ENCODE measurements at places on chromosomes 3 and 15.

GRCh38 chr3:177345973-177346503 is 148.8 kb upstream of the TBL1XR1 start:
- DNase-seq: no peak

DNA sequence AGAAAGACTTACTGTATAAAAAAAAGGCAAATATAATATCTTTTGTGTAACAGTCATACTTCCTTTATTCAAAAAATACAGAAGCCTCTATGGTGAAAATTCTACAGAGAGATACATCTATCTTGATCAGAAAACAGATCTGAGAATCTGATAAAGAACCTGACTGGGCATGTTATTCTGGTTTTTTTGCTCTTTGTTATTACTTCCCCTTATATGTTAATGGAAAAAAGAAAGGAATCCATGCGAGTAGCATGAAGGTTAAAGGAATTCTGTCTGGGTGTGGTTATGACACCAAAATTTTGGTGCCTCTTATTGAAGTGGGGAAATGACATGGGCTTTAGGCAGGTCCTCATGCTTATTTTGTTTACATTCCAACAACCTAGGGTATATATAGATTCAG is 81.7 kb downstream of the BCHE start:
- DNase-seq: no peak

GRCh38 chr15:96495386-96495785 is 164.9 kb downstream of the NR2F2 start:
- no peak for DNase-seq

DNA sequence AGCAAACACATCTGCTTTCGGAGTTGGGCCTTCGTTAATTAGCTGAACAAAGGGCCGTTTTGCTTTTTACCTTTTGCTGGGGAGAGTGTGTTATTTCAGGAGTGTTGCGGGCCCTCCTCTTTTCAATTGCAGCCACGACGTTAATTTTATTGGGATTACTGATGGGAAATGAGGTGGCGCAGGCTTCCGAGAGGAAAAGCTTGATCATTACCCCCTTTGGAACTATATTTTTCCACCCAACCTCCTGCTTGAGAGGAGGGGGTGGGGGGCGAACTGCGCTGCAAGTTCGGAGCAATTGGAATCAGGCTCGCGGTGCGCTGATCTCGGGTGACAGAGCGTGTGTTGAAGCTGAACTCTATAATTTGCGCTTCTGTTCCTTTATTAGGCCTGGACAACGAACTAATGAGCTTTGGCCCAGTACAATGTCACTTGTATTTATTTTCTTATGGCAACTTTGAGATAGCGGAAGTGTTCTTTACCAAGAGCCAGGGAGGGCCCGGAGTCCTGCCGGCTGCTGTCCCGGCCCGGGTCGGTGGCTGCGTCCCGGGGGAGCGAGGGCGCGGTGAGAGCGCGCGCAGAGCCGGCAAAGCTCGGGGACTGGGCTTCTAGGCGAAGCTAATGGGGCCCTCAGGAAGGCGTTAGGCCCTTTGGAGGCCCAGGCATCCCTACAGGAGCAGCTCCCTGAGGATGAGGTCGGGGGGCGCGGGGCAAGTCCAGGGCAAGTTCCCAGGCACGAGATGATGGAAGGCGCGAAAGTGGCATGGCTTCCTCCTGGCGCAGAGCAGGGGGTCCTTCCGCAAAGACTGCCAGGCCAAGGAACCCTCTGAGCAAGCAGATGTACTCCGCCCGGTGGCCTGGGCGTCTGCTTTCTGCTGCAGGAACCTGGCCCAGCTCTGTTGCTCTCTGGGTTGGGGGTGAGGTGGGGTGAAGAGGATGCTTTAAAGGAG is 12.9 kb downstream of the NR2F2 start:
- DNase-seq: no peak

DNA sequence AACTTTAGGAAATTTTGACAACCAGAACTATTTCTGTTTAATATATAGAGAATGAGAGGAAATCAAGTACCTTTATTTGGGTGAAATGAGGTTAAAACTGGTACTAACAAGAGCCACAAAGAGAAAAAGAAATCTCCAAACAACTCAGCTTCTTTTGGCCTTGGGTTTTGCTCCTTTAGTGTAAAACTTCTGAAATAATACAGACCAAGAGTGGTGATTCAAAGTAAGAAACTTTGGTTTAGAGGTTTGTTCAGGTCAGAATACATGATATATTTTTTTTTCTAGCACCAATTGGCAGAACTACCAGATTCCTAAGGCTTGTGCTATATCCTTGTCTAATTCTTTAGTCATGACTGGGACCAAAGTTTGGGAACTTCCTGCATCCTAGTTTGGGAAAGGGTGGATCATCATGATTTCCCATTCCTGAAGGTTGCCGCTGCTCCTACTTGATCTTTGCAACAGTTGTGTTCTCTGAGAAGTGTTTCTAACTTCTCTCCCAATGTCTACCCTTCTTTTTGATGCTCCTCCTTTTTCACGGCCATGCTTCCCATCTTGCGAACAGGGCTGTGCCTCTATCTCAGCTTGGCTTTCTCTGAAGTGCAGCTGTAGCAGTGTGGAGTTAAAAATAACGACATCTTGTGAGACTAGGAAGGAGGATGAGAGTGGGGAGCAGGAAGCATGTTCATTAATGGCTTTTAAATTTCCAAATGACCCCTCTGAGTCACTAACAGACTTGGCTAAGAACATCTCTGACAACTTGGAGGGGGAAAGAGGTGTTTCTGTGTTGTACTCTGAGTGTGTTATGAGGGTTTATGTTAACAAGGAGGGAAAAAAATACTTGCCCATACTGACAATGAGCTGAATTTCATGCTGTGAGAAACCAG is 87.7 kb downstream of the KCNAB1 start:
- DNase-seq: no peak

GRCh38 chr3:115663414-115663813 is 40.1 kb downstream of the GAP43 start:
- DNase-seq: no peak

DNA sequence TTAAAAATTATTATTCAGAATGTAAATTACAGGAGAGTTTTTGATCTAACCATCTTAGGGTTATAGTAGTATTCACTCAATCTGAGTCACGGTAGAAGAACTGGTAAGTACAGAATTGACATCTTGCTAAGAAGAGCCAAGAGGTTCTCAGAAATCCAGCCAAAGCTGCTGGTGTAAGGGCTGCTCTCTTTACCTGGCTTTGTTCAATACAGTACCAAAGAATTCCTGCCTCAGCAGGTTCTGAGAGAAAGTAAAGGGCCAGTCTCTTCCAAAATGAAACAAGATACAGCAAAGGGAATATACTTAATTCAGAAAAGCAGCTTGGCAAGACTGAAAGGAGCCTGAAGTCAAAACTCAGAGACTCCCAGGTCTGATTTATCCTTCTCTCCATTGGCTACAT is 193.1 kb downstream of the TNIK start:
- DNase-seq: no peak

DNA sequence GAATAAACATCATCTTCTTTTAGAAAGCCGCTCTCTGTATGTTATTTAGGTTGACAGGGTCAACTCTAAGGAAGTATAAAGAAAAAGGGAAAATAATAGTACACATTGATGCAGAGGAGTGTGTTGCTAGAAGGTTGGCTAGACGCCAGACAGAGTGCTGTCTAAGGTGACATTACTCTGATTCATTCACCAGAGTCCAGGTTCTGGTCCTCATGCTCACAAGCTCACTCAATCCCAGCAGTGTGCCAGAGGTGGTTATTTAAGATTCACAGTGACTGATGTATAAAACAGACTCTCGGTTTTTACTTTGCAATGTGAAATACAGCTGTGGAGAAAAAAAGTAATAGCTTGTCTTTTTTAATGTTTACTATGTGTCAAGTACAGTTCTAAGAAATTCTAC is 1.7 kb downstream of the CFAP44 start:
- no peak for DNase-seq

- DNase-seq: no peak
These were observed 6.6 kb upstream of the BCL2L10 start for GRCh38 chr15:52118969-52119749.

GRCh38 chr3:123313889-123314288 is 112.1 kb downstream of the SEC22A start:
- DNase-seq: no peak

- no peak for DNase-seq
These were observed 43.3 kb downstream of the HOMER2 start for GRCh38 chr15:82909080-82909815.

GRCh38 chr15:39131609-39132008 is 449.3 kb upstream of the THBS1 start:
- no peak for DNase-seq

DNA sequence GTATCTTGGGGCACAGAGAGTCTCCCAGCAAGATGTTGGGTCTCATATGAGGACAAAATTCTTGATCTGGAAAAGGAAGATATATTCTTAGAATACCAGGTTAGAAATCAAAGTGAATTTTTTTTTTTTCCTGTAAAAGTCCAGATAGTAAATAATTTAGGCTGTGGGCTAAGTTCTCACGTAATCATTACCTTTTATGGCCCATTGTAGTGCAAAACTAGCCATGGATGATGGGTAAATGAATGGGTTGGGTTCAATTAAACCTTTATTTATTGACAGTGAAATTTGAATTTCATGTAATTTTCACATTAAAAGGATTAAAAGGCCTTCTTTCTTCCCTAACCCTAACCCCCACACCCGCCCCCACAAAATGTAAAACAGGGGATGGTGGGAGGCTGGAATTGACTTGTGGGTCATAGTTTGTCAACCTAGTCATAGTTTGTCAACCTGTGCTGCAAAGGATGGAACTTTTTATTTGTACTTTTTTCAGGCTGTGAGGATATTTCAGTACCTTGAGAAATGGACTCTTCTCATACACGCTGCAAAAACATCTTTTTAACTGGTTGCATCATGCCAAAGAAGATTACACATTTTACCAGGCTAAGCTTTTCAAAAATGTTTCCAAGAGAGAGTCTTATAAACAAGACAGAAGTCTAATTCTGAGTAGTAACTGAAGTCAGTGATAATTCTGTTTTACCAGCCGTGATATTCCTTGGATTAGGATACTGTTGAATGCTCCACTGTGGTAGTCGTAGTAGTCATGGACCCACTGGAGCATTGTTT is 138.8 kb downstream of the AKAP13 start:
- DNase-seq: no peak

- no peak for DNase-seq
These were observed 47.1 kb upstream of the SLCO2A1 start for GRCh38 chr3:134076851-134077250.

GRCh38 chr3:37210230-37210629 is 35.8 kb upstream of the LRRFIP2 start:
- DNase-seq: no peak

- no peak for DNase-seq
These were observed 129.0 kb downstream of the ERC2 start for GRCh38 chr3:56339244-56339643.

DNA sequence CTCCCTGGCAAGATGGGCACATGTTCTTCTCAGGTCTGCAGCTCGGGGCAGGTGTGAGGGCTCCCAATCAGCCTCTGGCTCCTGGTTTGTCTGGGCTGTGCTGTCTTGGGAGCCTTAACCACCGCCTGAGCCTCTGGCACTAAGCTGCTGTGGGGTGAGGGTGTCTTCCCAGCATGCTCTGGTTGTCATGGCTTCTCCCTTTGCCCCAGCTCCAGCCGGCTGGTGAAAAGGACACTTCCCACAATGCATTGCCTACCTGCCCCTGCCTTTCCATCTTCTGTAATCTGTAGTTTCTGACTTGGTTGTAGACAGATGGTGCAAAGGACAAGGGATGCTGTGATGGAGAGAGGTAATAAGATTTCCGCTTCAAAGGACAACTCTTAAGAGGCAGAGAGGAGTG is 295.3 kb downstream of the TLE3 start:
- DNase-seq: no peak

GRCh38 chr3:28386049-28386448 is 37.4 kb upstream of the AZI2 start:
- no peak for DNase-seq

DNA sequence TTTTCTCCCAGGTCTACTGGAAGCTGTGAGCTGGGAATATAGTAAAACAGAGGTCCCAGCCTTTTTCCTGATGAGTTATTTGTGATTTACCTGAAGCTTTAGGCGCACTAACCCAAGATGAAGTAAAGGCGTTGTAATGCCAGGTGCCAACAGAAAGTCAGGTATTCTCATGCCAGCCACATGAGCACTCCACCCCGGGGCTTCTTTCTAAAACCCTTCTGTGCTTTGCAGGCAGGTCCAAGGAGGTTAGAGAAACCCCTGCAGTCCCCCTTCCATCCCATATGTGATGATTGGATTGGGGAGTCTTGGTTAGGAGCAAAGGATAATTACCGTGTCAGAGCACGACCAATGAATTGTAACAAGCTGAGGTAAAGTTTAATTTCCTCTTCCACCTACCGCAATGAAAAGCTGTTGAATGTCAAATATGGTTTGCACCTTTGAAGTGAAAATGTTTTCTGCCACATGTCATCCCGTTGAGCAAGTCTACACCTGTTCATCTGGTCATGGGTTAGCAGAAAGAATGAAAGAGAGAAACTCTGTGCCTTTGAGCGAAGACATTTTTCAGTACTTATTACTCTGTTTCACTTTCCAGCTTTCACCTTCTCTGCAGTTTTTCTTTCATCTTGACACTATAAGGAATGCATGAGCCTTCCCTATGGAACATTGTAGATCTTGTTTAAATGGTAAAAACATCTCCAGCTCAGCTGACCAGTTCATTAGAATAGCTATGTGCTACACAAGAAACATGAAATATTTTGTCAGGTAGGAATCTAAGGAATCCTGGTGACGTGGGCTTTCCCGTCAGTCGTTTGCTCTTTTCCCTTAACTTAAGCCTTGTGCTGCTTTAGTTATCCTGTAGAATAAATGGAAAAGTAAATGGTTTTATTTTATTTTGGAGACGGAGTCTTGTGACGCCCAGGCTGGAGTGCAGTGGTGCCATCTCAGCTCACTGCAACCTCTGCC is 204.6 kb upstream of the IL12A start:
- no peak for DNase-seq

DNA sequence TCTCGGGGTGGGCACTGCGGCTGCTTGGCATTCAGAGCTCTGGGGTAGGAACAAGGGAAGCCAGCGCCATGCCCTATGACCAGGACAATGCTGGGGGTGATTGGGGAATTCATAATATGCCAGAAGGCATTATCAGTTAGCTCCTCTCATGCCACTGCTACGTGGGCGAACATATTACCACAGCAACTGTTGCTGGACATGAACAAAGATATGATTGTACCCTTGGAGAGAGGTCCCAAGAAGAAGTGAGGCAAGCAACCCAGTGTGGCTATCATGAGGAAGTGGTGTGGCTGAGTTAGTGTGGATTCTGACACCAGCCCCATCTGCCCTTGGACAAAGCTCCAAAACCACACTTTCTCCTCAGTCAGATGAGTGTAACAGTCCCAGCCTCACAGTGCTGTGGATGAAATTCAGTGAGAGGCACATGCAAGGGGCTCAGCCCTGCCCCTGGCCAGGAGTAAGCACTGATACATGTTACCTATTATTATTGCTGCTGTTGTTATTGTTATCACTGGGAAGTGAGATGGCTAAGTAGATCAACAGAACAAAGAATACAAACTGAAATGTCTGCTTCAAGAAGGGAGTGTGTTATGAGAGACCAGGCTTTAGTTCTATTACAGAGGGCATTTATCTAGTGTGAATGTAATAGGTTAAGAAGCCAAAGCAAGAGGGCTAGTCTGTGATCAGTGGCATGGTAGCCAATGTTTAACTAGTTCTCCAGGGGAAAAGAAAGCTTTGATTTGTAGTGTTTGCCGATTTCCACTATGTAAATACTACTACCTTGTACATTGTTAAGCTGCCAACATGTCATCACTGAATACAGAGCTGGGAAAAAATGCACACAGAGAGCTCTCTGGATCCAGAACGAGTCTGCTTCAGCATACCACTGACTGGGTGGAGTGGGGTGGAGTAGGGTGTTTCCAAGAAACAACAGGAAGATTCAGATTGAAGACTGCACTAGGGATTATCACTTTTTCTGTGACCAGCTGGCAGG is 222.3 kb upstream of the EIF1B start:
- no peak for DNase-seq

GRCh38 chr15:75663931-75664421 is 16.3 kb downstream of the SNX33 start:
- no peak for DNase-seq

Data from activated effector memory CD4-positive, alpha-beta T cell treated with Interleukin-2 at 50 U/mL for 16 hours (primary cell).